COR-L47 (cell line): ENCODE measurements at places on chromosomes 7 and 10.

DNA sequence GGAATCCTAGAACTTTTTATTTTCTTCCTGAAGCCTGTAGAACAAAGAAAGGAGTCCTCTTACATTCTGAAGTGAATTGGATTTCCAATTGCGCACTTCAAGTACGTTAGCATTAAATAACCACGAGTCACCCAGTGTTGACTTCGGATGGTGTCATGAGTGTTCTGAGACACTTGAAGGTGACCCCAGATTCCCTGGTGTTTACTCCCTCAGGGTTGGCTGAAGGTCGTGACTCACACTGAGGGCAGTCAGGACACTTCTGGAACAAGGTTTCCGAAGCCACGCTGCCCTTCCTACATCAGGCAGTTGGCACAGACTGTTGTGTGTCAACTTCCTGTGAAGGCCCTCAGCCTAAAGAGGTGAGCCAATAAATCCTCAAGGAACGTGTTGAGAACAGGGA is 186.6 kb upstream of the CELF2 start:
- no peak for DNase-seq

GRCh38 chr10:86944031-86944419 is 13.4 kb downstream of the MMRN2 start:
- DNase-seq, result no peak

- no peak for DNase-seq
These were observed 102.6 kb upstream of the HABP2 start for GRCh38 chr10:113450046-113450804.

GRCh38 chr10:1123972-1124371 is 67.8 kb downstream of the WDR37 start:
- no peak for DNase-seq

DNA sequence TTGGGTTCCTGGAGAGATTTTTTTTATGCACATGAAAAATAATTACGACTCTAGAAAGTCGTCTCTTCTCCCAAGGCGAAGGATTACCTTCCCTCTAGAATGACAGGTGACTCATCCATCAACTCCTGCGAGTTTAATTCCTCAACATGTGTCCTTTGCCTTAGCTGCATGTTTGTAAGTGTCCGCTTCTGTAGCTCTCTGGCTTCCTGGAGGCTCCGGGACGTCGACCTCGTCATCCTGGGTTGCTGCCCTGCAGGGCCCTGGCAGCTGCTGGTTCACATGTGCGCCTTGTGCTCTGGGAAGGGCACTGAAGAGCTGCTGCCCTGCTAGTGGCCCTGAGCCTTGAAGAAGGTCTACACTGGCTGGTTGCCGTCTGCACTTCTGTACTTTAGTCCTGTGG is 210.2 kb downstream of the MLLT10 start:
- no peak for DNase-seq

GRCh38 chr10:60856405-60856804 is 78.1 kb downstream of the CDK1 start:
- no peak for DNase-seq

DNA sequence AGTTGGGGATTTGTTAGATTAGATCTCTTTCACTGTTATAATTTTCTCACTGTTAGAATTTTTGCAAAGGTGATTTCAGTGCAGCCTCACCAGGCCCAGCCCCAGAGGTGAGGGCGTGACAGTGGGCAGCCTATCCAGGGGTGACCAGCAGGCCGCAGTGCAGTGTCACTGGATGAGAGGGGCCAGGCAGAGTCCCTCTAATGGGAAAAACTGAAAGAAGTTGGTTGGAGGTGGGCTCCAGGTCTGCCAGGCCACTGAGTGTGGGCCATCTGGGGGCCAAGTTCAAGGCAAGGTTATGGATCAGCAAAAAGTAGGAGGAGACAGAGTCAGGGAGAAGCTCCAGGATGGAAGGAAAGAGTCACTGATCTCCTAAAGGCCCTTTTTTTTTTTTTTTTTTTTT is 90.5 kb upstream of the SDK1 start:
- DNase-seq, result no peak

DNA sequence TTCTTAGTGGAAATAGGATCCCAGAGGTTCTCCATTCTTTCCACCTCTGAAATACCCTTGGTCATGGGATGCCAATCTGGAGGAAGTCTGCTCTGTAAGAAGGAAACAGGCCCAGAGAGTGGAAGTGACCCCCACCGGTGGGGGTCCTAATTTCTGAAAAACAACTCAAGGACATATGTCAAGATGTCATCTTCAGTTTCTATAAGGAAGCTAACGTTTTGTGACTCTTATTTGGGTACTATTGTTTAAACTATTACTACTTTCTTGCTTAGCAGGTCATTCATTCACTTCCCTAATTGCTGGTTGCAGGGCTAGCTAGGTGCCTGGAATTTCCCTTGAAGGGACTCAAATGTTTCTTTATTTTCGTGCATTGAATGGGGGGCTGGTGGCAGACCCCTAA is 1.9 kb upstream of the ZNF775 start:
- DNase-seq, result no peak

DNA sequence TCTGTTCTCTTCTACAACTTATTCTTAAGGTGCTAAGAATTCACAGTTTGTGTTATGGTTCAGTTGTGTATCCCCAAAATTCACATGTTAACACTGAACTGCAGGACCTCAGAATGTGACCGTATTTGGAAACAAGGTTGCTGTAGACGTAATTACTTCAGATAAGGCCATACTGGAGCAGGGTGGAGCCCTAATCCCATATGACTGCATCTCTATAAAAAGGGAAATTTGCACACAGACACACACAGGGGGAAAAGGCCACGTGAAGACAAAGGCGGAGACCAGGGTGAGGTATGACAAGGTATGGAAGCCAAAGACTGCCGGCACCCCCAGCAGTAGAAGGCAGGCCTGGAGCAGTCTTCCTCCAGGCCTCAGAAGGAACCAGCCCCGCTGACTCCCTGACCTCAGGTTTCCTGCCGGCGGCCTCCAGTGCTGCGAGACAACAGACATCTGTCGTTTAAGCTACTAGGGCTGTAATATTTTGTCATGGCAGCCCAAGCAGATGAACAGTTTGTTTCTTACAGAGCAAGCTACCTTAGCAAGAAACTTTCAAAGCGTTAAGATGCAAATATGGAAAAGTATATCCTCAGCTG is 98.7 kb downstream of the PROSER2 start:
- DNase-seq, result no peak

DNA sequence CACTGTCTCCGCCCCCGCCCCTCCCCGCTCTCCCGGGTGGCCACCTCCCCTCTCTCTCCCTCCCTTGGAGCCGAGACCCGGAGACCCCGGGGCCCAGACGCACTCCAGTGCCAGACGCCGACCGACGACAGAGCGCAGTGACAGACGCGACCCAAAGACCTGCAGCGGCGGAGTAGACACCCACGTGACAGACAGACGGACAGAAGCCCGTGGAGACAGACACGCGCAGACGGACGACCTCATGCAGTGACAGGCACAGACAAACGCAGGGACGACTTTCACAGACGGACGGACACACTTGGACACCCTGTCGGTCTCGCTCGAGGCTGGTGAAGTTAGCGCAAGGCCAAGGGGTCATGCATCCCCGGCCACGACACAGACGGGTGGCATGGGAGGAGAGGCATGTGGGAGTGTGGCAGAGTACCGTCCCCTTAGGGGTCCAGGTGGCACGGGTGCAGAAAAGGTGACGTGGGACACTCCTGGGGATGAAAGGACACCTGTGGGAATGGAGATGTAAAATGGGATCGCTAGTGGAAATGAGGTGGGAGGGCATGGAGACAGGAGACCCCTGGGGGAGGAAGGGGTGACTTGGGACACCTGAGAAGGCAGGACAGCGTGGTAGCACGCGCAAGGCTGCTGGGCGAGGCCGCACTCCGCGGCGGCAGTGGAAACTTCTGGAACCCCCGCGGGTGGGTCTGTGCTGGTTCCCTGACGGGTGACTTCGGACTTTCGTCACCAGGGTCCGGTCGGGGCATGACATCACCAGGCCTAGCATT is 456 bp upstream of the ACHE start:
- peak; percentile 23 for DNase-seq

- DNase-seq, result no peak
These were observed 62.1 kb downstream of the ZRANB1 start for GRCh38 chr10:125003901-125004467.

GRCh38 chr10:71726580-71727104 is 7.1 kb upstream of the C10orf105 start:
- DNase-seq, result no peak

DNA sequence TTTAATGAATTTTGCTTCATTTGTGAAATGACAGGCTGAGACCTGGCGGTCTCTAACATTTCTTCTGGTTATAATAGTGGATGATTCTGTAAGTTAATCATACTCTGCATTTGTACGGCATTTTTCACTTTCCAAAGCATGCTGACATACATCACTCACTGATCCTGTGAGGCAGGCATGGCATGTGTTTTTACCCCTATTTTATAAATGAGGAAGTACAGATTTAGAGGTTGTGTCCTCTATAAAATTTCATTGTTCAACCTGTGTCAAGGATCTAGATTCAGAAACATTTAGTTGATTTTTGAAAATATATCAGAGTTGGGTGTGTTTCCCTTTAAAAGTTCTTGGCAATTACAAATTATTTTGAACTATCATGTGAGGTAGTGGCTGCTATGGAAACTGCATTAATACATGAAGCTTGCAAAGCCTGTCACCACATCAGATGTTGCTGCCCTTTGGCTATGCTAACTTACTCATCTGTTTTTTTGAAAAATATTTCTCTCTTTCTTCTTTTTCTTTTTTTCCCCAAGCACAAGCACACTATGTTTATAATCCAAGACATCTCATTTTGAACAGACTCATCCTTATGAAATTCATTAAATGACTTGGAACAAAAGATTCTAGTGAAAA is 172.7 kb downstream of the GNAI1 start:
- no peak for DNase-seq

DNA sequence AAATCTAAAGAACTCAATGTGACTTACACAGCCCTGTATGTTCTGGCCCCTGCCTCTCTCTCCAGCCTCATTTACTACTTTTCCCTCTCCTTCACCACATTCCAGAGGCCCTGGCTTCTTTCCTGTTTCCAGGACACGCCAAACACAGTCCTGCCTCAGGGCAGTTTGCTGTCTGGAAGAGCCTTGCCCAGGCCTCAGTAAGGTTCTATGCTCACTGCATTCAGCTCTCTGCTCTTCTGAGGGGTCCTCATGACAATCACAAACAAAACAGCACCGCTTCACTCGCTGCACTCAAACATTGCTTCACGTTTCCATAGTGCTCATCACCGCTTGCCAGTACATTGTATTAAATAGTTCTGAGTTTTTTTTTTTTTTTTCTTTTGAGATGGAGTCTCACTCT is 35.1 kb upstream of the GARS1 start:
- no peak for DNase-seq

- no peak for DNase-seq
These were observed 181.0 kb downstream of the GATA3 start for GRCh38 chr10:8235253-8236027.
